A549 treated with CORT108297 at 1 μM for 4 hours (cell line): ENCODE measurements at places on chromosomes 7 and 10. TPM values are rescaled to one million over a fixed set of nuclear protein-coding genes. Genes with fewer than 3 reads are reported as not detected.

The H2BK1 gene
- total RNA-seq = not detected in 5 replicates

The PLAC9 gene
- 0.15 TPM in 1 of 5 replicates, not detected in the others for total RNA-seq

The EBLN1 gene
- 0.07 to 0.21 TPM in 2 of 5 replicates, not detected in the others for total RNA-seq

The SFTPA2 gene
- total RNA-seq = not detected in 5 replicates

The CDNF gene
- 0.85 to 1.3 TPM (median 1.1 TPM) in 5 replicates for total RNA-seq

The MPLKIP gene
- 35.0 to 44.0 TPM (median 38.8 TPM) in 5 replicates for total RNA-seq

The SNX10 gene
- 2.8 to 5.0 TPM (median 4.5 TPM) in 5 replicates for total RNA-seq

The OPN1SW gene
- total RNA-seq = not detected in 5 replicates

The LEP gene
- total RNA-seq = not detected in 5 replicates

The NEUROG3 gene
- not detected in 5 replicates for total RNA-seq

The ZP3 gene
- total RNA-seq = 16.6 to 21.8 TPM (median 19.3 TPM) in 5 replicates

The KEL gene
- total RNA-seq = not detected in 5 replicates

The MCU gene
- 30.3 to 40.5 TPM (median 35.7 TPM) in 5 replicates for total RNA-seq

The PRKCQ gene
- 4.0 to 4.8 TPM (median 4.2 TPM) in 5 replicates for total RNA-seq

The CDC14C gene
- not detected in 5 replicates for total RNA-seq

The A1CF gene
- total RNA-seq = 0.01 TPM in 1 of 5 replicates, not detected in the others

The BTBD16 gene
- 0.35 to 0.82 TPM (median 0.64 TPM) in 5 replicates for total RNA-seq

The NPFFR1 gene
- total RNA-seq = not detected in 5 replicates

The MYO1G gene
- total RNA-seq = 0.08 to 0.14 TPM (median 0.12 TPM) in 5 replicates

The ZNF804B gene
- total RNA-seq = not detected in 5 replicates

The PNLIPRP1 gene
- not detected in 5 replicates for total RNA-seq

The SLIT1 gene
- total RNA-seq = 0.02 to 0.13 TPM (median 0.05 TPM) in 5 replicates

The DNAH11 gene
- total RNA-seq = 0.12 to 0.37 TPM (median 0.15 TPM) in 5 replicates
